ENCODE measurements at places on chromosomes 3 and 15.

DNA sequence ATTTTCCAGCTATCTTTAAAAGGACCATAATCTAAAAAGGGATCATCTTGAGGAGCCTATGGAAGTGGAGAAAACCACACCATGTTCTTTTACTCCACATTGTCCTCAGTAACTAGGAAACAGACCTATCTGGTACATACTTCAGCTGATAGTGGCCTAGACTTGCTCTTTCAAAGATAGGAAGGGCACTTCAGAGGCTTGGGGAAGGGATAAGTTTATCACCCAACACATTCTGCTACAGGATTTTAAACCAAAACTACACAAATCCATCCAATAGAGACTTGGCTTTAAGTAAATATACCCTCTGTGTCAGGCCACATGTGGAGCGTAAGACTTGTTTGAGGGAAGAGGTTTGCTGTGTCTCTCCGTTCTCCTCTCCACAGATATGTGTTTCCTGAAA lies 35.4 kb downstream of the CP start:
- DNase-seq: no peak

- no peak for DNase-seq
Measured at GRCh38 chr3:54600441-54601204, 327.2 kb downstream of the LRTM1 start.

GRCh38 chr3:12815719-12816118 lies 19.2 kb downstream of the CAND2 start:
- DNase-seq: no peak

DNA sequence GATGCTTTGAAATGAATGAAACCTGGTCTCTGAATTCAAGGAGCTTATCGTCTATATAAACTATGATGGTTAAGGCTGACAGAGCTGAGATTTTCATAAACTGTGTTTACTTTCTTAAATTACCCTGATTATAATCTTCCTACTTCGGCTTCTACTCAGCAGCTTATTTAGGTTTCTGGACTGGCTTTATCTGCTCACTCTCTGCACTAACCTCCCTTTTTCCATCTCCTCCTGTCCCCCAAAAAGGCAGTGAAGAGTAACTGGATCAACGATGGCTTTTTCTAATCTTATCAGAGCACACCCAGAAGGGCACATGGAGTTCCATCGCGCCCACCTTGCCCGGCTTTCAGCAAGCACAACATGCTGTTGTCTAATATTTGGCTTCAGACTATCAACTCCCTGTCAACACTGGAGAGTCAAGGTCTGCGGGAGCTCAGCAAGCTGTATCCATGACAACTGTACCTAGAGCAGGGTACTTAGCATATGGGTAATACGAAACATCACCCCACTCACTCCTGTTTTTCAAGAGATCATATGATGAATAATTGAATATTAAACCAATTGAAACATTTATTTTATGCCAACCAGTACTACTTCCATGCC lies 417.3 kb downstream of the GABRB3 start:
- no peak for DNase-seq

DNA sequence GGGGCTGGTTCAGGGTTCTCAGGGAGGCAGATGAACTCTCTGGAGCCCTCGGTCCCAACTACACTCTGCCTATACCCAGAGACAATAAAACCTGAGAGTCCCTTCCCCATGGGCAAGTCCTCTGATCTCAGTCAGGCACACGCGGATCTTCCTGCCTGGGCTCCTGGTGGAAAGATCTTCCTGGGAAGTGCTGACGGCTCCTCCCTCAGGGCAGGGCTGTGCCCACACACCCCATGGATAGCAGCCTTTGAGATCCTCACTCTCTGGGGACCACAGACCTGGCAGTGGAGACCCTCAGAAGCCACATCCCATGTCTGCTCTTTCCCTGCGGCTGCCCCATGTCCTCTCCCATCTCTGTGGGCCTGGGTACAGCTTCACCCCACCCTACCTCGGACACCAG lies 10.4 kb downstream of the SH2D7 start:
- DNase-seq: no peak

DNA sequence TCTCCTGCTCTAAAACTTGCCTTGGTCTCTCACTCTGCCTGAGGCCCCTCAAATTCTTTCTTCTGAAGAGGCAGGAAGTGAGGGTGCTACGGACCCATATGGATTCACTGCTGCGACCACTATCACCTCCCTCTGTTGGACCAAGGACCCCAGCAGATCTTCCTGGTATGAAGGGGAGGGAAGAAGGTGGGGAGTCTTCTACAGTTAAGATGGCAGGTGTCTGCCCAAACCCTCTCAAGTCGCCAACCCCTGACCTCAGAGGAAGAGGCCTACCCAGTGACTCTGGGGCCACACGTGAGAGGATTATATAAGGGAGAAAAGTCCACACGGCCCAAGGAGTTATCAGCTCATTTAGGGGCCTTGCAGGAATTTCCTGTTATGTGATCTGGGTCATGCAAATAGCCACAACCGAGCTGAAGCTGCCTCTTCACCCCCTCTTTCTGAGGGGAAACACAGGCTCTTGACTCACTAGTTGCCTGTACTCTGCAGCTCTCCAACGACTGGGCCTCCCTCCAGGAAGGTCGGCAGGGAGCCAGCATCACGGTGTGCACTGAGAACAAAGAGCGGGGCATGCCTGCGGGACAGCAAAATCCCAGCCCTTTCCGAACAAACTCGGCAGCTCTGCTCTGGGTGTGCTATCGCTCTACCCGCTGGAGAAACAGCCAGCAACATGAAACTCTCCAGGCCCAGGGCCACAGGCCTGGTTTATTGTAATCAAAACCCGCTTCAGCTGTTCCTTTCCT lies 116.0 kb downstream of the XXYLT1 start:
- peak; percentile 92 for DNase-seq

DNA sequence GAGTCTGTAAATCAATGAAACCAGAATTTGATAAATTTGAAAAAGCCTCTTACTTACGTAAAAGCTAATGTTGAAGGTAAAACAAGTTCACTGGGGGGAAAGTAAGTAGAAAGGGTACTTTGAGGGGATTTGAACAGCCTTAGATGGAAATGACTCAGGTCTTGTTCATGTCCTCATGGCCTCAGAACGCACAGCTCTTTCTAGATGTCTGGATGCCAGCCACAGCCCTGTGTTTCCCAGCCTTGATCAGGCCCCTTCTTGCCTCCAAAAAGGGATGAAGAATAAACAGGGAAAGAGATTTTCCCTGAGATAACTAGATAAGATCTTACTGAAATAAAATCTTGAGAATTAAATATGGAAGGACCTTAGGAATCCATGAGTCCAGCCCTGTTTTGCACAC lies 237.1 kb upstream of the GOLGA6L4 start:
- DNase-seq: no peak

DNA sequence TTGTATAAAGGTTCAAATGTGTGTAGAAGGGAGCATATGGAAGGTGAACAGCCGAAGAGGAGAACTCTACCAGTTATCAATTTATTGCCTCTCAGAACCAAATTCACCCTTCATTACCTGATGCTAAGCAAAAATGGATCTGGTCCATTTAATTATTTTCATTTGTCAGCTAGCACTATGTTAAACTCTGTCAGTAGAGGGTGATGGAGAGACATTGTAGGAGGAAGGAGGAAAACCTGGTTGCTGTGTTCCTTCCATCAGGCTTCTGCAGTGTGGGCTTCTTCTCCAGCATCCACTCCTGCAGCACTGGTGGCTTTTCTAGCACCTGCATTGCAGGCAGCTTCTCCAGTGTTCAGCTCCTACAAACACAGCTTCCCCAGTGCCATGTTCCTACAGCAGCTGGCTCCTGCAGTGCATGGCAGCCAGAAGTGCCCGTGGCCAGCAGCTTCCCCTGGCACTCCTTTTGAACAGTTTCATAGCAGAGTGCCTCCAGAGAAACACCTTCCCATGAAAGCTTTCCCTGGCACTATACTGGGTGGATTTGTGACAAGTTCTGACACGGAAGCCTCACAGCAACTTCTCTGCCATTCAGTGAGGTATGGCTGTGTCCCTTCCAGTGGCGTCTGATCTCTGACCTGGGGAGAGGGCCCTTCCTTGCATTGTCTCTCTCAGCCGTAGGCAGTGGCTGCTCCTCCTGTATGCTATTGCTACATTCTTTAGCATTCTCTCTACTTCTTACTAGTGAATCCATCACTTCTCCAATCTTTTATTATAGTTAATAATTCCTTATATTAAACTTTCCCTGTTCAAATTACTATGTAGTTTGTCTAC lies 14.6 kb upstream of the IL17RD start:
- DNase-seq: peak; percentile 45

GRCh38 chr3:120659285-120659684 lies 22.8 kb downstream of the HGD start:
- DNase-seq: no peak

- DNase-seq: no peak
Measured at GRCh38 chr3:19226479-19226878, 78.2 kb downstream of the KCNH8 start.

GRCh38 chr3:60551455-60552209 lies 699.6 kb downstream of the FHIT start:
- DNase-seq: no peak

DNA sequence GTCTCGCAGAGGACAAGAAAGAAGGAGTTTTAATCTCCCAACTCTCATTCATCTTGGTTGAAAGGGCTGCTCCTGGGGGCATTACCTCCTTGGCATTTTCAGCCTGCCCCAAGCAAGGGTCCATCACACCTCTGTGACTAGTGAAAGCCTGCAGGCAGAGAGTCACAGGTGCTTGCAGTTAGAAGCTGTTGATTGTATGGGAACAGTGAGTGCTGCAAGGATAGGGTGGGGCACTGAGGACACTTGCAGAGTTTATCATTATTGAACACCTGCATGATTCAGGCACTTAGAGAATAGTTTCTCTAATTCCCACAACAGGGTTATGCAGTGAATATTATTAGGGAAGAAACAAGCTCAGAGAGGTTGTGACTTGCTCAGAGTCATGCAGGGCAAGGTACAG lies 41.7 kb upstream of the IGF2BP2 start:
- DNase-seq: no peak

- peak; percentile 93 for DNase-seq
Measured at GRCh38 chr15:31554261-31554660, 227.6 kb downstream of the KLF13 start.

GRCh38 chr15:50675535-50676144 lies 11.0 kb downstream of the TRPM7 start:
- peak; percentile 57 for DNase-seq

DNA sequence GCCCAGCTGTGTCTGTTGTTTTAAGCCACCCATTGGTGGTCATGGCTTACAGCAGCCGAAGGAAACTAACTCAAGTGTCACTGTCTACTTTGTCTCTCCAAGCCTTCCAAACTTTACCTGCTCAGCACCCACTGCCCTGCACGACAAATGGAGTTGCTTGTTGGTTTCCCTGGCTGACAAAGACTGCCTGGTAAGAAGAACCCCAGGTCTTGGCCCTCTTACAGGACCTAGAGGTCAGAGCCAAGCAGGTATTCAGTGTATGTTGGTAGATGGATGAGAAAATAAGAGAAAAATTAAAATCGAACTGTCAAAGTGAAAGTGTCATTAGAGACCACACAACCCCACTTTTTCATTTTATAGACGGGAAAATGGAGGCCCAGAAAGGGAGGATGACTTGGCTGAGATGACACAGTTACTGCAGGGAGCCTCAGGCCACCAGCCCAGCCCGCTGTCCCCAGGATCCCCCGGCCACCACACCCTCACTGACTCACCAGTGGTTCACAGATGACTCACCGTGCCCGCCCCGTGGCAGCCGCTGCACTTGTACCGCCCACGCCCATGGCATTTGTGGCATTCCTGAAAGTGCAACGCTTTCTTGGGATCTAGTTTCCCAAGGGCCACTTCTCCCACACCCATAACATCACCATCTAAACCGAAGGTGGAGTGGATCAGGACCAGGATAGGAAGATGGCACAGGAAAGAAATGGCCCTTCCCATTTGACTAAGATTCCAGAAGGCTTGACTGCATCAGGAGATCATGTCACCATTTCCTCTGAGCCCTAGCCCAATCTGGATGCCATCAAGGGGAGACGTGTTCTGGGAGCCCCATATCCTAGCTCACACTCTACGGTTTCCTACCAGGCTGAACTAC lies 15.2 kb downstream of the SSUH2 start:
- peak; percentile 83 for DNase-seq

- DNase-seq: no peak
Measured at GRCh38 chr3:4710191-4710590, 217.0 kb downstream of the ITPR1 start.

Measured in fibroblast of mammary gland (primary cell).